ENCODE measurements at places on chromosomes 1 and 21. TPM values are rescaled to one million over a fixed set of nuclear protein-coding genes. Genes with fewer than 3 reads are reported as not detected.

The OR6K3 gene
- not detected for total RNA-seq

The MCOLN3 gene
- 12.4 TPM for total RNA-seq

DNA sequence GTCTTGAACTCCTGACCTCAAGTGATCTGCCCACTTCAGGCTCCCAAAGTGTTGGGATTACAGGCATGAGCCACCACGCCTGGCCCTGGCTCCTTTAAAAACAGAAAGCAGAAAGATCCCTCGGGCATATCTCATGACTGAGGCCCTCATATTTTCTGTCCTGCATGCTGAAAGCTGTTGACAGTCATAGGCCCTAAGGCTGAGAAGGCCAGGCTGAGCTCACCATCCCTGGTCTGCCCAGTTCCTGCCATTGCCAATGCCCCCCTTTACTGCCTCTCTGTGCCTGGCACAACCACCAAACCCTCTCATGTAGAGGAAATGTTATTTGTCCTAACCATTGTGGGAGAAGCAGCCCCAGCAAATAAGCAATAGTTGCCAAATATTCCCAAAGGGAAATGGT lies 12.7 kb downstream of the CD34 start:
- no peak for DNase-seq

DNA sequence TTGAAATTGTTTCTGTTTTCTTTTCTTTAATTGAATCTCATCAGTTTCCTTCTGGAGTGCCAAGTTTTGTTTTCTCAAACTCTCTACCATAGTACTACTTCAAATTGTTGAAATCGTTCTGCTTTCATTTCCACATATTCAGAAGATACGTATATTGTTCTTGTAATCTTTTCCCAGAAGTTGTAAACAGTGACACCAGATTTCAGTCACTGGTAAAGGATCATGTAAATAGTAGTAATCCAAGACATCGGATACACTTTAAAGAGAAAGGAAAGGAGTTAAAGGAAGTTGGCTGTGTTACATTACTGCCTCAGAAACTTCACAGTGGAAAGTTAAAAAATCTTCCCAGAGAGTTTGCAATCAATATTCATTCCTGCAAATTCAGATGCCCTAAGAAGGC lies 67.5 kb downstream of the RGL1 start:
- DNase-seq: no peak

DNA sequence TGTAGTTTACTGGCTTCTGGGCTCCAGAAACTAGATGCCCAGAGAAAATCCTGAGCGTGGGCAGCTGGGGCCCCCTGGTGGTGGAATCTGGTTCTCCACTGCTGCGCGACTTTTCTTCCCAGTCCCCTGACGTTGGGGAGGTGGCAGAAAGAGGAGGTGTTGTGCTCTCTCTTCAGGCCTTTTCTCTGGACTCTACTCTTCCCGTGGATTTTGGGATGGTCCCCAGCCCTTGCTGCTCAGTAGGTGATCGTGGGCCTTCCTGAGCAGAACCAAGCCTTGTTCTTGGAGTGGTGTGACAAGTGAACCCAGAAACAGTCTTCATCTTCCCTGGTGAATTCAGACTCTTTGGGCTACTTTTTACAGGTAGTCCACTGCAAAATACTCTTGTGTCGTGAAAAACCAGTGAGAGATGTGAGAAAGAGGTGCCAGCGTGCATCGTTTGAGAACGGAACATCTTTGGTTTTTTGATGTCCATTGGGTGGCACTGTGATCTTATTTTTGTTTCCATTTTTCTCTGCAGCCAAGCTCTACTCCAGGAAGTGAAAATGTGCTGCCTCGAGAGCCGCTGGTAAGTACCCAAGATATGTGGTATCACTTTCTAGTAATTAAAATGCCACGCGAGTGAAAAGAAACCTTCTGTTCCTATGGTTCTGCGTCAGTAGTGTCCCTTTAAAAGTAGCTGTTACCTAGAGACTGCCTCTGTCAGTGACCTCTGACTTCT lies 20.2 kb downstream of the PEX14 start:
- DNase-seq: peak; percentile 81

- DNase-seq: no peak
Observed at GRCh38 chr1:32106663-32107275, 1.1 kb upstream of the KPNA6 start.
